Astrocyte of the spinal cord (primary cell): ENCODE measurements at places on chromosomes 2 and 18.

DNA sequence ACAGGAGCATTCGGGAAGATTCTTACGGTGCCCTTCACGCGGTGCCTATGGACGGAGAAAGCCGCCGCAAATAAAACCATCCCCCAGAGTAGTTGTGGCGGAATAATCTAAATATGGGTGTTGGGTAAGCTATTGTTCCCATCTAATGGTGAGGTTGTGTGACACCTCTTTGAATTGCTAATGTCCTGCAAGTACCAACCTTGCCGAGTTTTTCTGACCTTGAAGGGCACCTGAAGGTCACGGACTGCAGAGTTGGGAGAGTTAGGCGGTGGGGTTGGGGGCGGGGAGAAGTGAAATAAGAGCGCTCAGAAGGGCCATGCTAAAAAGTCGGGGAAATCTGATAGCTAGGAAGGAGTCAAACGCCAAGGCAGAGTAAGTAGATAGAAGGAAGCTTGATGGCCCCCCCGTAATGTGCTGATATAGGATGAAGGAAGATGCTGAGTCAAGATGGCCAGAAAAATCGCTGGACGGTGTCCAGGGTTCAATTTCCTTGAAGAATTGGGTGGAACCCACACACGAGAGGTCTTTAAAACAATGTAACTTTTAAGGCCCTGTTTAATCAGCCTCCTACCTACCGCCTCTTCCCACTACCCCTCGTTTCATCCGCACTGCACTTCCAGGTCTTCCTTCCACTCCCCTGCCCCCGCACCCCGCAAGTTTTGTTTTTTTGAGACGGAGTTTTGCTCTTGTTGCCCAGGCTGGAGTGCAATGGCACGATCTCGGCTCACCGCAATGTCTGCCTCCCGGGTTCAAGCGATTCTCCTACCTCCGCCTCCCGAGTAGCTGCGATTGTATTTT, 600 bp downstream of the KATNAL2 start:
- peak; percentile 36 for DNase-seq

- DNase-seq, result no peak
Observed at GRCh38 chr2:70188460-70188859, 2.4 kb downstream of the C2orf42 start.

DNA sequence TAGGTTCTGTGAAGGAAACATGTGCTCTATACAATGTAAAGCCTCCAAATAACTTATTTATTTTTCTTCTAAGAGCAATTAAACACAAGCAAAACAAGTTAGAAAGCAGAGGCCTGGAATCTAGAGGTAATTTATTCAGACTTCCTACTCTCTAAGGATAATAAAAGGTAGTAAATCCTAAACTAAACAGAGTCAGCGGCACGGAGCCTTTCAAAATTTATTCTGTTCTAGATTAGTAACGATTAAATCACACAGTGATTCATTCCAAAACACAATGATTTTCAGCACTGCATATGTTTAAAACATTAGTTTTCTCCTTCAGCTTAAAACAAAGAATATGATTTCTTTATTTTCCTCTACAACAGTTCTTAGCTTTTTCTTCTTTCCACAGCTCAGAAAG, 160.9 kb downstream of the FBXO15 start:
- DNase-seq, result peak; percentile 39

- no peak for DNase-seq
Observed at GRCh38 chr2:101238930-101239759, 13.5 kb upstream of the CNOT11 start.

GRCh38 chr2:174553811-174554493, 43.7 kb downstream of the WIPF1 start:
- DNase-seq, result no peak

DNA sequence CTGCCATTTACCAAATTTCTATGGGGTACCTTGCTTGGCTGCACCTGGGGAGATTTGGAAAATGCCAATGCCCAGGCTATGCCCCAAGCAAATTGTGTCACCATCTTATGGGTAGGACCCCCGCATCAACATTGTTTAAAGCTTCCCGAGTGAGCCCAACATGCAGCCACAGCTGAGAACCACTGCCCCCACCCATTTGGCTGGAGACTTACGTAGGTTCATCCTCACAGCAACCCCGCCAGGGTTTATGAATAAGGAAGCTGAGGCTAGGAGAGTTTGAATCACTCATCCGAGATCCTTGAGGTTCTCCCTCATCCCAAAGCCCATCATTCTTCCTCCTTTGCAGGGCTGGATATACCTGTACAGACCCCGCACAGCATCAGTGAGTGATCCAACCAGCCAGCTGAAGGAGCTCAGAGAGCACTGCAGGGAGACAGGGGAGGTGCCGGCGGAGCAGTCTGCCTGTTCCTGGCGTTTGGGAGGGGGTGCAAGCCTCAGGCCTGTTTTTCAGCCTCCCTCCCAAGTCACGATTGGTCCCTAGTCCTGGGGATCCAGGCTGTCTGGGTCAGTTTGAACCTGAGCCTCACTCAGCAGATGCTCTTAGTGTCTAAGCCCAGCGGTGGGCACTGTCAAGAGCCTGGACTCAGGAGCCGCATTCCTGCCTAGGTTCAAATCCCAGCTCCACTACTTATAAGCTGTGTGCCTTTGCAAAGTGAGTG, 164.9 kb downstream of the SMAD7 start:
- DNase-seq, result no peak

- no peak for DNase-seq
Observed at GRCh38 chr18:29664278-29665036, 1378.1 kb downstream of the DSC3 start.

DNA sequence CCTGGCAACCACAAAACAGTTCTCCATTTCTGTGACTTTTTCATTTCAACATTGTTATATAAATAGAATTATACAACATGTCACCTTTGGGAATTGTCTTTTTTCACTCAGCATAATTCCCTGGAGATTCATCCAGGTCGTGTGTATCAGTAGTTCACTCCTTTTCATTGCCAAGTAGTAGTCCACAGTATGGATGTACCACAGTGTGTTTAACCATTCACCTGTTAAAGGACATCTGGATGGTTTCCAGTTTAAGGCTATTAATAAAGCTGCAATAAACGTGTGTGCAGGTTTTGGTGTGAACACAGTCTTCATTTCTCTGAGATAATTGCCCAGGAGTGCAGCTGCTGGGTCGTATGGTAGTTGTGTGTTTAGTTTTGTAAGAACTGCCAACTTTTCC, 35.7 kb downstream of the COPS7B start:
- no peak for DNase-seq

DNA sequence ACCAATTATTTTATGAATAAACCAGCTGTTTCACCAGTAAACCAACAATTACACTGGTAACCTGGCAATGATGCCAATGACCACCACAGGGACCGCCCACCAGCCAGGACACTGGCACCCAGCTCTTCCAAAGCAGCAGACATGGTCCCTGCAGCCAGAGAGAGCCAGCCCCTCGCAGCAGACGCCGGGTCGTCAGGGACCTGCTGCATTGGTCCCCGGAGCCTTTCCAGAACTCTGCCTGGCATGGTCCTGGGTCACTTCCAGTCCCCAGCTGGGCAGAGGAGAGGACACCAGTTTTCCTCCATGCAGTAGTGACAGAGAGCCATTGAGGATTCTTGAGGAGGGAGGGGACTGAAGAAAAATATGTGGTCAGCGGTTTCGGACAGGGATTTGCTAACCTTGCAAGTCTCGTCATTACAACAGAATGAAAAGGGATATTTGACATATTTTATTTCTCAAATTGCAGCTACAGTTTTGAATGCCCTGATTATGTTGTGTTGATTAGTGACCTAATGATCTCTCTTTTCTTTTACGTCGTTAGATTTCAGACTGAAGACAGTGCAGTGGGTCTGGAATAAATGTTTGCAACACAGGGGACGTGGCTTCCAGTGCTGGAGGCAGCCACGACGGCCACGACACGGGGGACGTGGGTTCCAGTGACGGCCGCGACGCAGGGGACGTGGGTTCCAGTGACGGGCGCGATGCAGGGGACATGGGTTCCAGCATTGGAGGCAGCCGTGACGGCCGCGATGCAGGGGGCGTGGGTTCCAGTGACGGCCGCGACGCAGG, 154.5 kb downstream of the TPO start:
- DNase-seq, result no peak

DNA sequence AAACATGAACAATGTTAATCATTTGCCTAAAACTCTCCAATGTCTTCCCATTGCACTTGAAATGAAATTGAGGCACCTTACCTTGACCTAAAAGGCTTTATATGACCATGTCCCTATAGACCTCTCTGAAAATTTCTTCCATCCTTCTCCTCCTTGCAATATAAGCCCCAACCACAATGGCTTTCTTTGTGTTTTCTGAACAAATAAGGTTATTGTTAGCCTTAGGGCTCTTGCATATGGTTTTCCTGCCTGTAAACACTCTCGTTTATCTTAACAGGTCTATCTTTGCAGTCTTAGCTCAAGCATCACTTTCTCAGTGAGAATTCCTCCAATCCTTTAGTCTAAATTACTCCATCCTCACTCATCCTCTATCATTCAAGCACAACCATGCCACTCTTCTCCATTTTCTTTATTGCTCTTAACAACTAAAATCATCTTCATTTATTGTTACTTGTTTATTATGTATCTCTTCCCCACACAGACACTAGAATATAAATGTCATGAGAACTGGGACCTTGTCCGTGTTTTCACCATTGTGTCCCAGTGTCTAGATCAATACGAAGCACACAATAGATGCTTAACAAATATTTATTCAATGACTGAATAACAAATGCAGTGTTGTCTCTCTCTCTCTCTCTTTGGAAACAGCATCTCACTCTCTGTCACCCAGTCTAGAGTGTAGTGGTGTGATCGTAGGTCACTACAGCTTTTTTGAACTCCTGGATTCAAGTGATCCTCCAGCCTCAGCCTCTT, 129.3 kb downstream of the RDH14 start:
- no peak for DNase-seq

- peak; percentile 68 for DNase-seq
Observed at GRCh38 chr18:41378598-41378997, 576.4 kb upstream of the PIK3C3 start.

DNA sequence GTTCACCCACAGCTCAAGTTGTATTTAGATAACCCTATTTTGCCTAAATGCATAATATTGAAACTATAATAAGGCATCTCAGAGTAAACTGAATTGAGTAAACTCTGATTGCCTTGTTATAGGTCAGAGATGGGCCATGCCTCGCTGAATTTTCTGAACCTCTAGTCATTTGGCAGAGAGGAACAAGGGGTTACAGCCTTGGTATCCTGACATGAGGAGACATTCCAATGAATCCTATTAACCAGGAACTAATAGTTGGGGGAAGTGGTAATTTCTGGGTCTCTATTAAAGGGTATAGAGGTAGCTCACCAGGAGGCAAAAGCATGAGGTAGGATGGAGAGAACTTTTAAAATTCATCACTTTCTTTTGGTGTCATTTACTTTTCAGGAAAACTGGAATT, 227.4 kb upstream of the CHST9 start:
- DNase-seq, result no peak

DNA sequence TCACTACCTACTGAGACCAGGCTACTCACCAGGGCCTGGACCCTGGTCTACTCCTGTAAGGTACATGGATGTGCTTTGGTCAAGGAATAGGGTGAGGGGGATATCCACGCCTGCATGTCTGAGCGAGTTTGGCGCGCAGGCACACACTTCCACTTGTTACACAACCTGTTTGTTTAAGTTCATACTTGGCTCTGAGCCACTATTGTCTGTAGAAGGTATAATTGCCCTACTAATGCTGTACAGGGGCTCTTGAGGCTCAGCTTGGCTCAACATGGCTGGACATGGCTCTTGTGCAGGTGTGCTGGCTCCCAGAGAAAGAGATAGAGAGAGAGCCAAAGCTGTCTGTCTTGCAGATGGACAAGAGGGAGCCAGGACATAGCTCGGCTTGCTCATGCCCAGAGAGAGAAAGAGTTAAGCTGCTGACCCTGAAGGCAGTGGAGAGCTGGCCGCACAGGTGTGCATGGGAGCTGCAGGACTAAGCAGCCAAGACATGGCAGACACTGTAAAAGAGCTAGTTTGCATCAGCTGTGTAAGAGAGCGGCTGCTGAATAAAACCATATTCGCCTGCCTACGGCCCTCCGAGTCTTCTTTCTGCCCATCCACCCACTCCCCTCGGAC, 35.2 kb downstream of the NPPC start:
- no peak for DNase-seq

- peak; percentile 66 for DNase-seq
Observed at GRCh38 chr2:143397884-143398614, 268.8 kb downstream of the ARHGAP15 start.

- DNase-seq, result no peak
Observed at GRCh38 chr2:199118673-199119112, 339.0 kb downstream of the SATB2 start.

DNA sequence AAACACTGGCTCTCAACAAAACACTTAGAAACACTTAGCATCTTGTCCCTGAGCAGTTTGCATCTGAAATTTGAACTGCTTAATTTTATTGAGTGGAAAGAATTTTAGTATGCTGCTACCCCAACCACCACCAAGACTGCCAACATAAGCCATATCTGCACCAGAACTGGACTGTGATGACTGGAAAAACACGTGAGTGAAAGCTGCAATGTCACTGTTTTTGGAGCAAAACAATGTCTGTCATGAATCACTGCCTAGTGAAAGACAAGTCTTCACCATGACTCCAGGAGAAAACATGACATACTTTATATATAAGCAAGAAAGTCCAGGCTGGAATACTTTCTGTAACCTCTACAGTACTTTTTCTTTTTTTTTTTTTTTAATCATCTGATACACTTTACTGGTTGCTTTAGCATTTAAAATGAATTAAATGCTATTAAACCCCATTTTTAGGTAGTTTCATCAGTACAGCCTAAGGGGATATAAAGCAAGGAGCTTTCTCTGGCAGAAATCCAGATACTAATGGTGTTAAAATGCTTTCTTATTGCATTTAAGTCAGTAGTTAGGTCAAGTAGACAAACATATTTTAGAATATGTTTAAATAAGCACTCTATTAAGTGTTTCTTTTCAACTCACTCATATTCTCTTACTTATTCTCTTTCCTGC, 2129.4 kb upstream of the PIK3C3 start:
- DNase-seq, result peak; percentile 28

- DNase-seq, result no peak
Observed at GRCh38 chr18:7059276-7059675, 58.3 kb downstream of the LAMA1 start.

GRCh38 chr2:211351987-211352386, 795.6 kb downstream of the CPS1 start:
- DNase-seq, result no peak

GRCh38 chr2:8058652-8059051, 623.2 kb upstream of the ID2 start:
- no peak for DNase-seq
